ENCODE measurements at places on chromosomes 2 and 18.
A peak's percentile ranks its signal among the peaks of the same experiment; 100 is the strongest.

- DNase-seq, result no peak
Observed at GRCh38 chr2:189608795-189609422, 28.3 kb upstream of the SLC40A1 start.

- DNase-seq, result no peak
Observed at GRCh38 chr2:125386074-125386473, 1269.9 kb upstream of the GYPC start.

- no peak for DNase-seq
Observed at GRCh38 chr2:202193881-202194353, 44.5 kb downstream of the SUMO1 start.

GRCh38 chr2:214630402-214631045 is 179.0 kb downstream of the BARD1 start:
- DNase-seq, result no peak

DNA sequence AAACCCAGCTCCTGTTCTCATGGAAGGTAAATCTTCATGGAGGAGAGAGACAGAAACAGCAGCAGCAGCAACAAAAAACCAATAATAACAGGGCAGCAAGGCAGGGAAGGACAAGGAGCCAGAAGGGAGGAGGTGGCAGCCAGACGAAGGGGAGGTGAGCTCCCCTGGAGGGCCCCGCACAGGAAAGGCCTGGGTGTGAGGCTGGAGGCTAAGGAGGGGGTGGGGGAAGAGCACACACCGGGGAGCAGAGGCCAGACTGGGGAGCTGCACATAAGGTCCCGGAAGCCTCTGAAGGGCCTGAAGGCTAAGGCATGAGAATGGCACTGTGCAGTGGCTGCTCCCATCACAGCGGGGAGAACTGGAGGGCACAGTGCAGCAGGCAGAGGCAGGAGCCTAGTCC is 94.8 kb upstream of the SMAD7 start:
- DNase-seq, result no peak

- no peak for DNase-seq
Observed at GRCh38 chr18:28791101-28791500, 614.2 kb upstream of the CDH2 start.

- no peak for DNase-seq
Observed at GRCh38 chr2:236440110-236440881, 129.3 kb upstream of the ACKR3 start.

DNA sequence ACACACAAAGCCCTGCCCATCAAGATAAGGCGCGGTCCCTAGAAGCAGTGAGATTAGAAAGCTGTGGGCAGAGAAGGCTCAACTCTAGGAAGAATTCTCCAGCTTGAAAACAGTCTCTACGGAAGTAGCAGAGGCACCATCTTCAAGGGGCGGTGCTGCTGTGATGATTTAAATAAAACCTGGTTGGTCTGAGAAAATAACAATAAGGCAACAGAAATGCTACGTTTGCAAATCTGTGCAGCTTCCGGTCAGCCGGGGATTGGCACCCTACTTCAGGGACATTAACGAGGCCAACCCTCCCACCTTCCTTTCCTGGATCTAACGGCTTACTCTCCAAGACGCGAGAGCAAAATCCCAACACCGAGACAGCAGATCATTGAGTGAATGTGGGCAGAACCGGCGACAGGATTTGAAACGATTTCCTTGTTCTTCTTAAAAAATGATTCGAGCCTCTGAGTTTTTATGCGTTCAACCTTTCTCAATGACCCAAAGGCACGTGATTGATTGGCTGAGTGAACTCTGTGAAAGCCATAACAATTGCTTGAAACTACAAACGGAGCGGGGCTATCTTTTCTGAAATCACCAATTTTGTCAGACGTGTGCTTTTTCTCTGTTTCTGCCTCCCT is 93.7 kb upstream of the ZNF516 start:
- no peak for DNase-seq

GRCh38 chr2:168997118-168997521 is 34.0 kb downstream of the ABCB11 start:
- no peak for DNase-seq

DNA sequence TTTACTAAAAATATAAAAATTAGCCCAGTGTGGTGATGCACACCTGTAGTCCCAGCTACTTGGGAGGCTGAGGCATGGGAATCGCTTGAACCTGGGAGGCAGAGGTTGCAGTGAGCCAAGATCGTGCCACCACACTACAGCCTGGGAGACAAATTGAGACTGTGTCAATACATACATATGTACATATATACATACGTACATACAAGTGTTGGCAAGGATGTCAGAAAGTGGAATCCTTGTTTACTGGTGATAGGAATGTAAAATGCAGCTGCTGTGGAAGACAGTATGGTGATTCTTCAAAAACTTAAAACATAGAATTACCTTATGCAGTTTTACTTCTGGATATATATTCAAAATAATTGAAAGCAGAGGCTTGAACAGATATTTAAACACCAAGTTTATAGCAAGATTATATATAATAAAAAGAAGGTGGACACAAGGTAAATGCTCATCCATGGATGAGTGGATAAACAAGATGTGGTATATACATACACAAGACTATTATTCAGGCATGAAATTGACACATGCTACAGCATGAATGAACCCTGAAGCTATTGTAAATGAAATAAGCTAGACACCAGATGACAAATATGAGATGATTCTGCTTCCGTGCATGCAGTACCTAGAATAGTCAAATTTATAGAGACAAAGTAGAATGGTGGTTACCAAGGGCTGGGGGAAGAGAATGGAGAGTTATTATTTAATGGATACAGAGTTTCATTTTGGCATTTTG is 43.2 kb downstream of the CCDC138 start:
- DNase-seq, result no peak

- no peak for DNase-seq
Observed at GRCh38 chr2:144922519-144922918, 402.6 kb upstream of the ZEB2 start.

DNA sequence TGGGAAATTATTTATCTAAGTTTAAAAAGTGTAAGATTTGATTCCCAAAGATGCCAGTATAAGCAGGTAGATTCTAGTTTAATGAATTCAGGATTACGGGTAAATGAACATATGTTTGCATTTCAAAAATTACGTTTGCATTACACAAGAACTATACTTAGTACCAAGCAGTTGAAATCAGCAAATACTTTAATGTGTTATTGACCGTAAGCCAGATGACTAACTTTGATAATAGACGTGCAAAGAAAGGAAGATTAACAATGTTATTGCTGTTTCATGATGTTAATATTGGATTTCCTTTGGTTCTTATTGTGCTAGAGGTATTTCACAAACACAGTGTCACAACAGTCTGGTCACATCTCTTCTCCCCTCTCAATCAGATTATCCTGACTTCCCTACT is 294.7 kb downstream of the TDRD15 start:
- DNase-seq, result peak; percentile 3

GRCh38 chr2:181991171-181991885 is 5.7 kb downstream of the PPP1R1C start:
- no peak for DNase-seq

DNA sequence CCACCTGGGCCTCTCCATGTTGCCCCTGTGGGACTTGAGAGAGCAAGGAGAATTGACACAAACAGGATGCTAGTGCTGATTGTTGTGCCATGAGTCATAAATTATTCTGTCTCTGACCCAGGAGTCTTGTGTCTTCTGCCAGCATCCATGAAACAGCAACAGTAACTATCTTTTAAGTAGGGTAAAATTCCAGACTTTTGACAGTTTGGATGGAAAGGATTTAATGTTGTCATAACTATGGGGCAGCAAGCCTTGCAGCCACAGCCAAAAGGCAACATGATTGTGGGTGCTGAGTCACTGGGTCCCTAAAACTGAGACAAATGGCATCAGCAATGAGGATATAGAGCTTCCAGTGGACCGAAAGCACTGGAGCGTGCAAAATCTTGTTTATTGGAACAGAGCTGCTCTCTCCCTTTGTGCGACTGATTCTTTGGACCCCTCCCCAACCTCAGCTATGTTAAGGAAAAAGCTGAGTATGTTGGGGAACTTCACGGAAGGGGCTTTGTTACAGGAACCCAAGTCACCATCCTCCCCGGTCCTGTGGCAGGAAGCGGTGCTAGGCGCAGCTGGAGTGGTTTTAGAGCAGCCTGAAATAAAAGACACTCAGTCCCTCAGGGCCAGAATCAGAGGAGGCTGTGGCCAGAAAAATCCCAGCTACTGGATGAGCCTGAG is 9.6 kb upstream of the ITPRIPL1 start:
- peak; percentile 39 for DNase-seq
